ENCODE measurements at places on chromosomes 13 and 19. TPM values are rescaled to one million over a fixed set of nuclear protein-coding genes. Genes with fewer than 3 reads are reported as not detected.

CAPN12 gene
- 4.1 TPM for total RNA-seq

- DNase-seq: no peak
Measured at GRCh38 chr19:17646441-17646840, 41.7 kb downstream of the UNC13A start.

- DNase-seq: no peak
Measured at GRCh38 chr19:53904909-53905308, 4.2 kb upstream of the CACNG7 start.

- DNase-seq: no peak
Measured at GRCh38 chr13:38341149-38341692, 8.4 kb upstream of the UFM1 start.

ADGRE3 gene
- not detected for total RNA-seq

DNA sequence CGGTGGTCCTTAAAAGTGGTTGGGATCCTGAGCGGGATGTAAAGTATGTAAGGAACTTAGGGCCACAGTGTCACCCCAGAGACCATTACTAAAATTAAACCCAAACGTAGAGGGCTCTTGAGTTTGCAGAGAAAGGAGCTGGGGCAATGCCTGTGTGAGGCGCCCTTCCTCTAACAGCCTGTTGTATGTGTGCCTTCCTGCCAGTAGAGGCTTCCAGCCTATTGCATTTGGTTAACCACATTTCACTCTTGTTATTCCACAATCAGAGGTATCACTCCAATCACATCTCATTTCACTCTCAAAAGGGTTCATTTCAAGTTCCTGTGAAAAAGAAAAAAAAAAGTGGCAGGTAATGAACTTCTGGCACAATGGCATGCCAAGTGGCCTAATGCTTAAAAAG, 29.4 kb downstream of the DIAPH3 start:
- no peak for DNase-seq

WASF3 gene
- total RNA-seq: 177 TPM

DNA sequence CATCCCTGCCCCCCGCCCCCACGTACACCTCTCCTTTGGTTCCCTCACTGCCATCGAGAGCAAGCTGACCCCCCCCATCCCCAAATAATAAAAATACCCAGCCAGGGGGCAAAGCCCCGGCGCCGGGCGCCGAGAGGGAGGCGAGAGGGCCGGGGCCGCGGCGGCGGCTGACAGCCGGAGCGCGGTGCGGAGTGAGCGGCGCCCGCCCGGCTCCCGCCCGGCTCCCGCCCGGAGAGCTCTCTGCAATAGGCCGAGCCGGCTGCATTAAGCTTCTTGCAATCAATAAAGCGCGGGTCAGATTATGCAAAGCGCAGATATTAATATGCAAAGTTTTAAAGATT, 40.9 kb downstream of the DEDD2 start:
- no peak for DNase-seq

ELAVL3 gene
- total RNA-seq: 0.87 TPM

- DNase-seq: no peak
Measured at GRCh38 chr13:98298599-98298998, 121.5 kb upstream of the RNF113B start.

DNA sequence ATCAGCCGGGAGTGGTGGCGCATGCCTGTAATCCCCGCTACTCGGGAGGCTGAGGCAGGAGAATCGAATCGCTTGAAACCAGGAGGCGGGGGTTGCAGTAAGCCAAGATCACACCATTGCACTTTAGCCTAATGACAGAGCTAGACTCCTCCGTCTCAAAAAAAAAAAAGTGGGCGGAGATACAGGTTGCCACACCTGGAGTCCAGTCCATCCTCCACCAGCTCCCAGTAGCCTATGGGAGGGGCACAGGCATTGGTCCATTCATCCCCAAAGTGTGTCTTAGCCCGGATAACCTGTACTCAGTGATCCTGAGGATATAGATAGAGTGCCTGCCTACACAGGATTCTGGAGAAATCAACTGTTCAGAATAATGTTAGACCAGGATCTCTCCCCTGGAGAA, 3.4 kb upstream of the DOT1L start:
- no peak for DNase-seq

DNA sequence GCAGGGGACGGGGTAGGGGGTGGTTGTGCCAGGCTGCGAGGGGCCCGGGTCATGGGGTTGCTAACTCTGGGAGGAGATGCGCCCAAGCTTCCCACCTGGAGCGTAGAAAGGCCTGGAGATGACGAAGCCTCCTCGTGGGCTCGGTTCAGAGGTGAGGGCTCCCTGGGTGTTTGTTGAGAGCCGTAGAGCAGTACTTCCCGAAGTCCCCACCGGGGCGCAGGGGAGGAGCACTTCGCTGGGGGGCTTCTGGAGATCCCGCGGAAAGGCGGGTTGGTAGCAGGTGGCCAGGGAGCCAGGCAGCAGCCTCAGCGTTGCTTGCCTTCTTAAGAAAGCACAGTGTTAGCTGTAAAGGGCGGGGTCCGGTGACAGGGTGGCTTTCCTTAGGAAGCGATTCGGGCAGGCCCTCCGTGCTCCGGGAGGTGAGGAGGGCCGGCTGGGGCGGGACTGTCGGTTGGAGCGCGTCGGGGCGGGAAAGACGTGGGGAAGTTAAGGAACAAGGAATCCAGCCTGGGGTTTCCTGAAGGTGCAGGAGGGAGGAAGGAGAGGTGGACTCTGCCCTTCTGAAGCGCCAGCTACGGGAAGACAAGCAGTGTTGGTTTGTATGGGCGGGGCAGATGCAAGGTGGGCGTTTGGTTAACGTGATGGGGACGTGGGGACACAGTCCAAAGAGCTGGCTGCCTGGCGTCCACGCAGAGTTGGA, 3.3 kb downstream of the VSTM2B start:
- DNase-seq: no peak

ZNF560 gene
- total RNA-seq: not detected

DNA sequence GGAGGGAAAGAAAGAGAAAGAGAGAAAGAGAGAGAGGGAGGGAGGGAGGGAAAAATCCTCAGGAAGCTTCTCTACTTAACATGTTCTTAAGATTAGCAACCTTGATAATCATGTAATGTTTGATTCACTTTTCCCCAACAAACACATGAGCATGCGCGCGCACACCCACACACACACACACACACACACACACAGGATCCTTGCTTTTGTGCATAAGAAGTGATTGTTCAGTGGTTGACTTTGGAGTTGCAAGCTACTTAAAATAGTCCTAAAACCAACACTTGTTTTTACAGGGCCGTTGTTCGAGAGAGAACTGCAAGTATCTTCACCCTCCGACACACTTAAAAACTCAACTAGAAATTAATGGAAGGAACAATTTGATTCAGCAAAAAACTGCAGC, 100.0 kb upstream of the RAP2A start:
- DNase-seq: no peak

GRCh38 chr13:111262281-111262680, 58.2 kb upstream of the TEX29 start:
- no peak for DNase-seq

GRCh38 chr13:97367016-97367822, 66.8 kb upstream of the RAP2A start:
- DNase-seq: no peak

CYP2A6 gene
- not detected for total RNA-seq

- no peak for DNase-seq
Measured at GRCh38 chr13:99196466-99197116, 4.1 kb upstream of the UBAC2 start.

DNA sequence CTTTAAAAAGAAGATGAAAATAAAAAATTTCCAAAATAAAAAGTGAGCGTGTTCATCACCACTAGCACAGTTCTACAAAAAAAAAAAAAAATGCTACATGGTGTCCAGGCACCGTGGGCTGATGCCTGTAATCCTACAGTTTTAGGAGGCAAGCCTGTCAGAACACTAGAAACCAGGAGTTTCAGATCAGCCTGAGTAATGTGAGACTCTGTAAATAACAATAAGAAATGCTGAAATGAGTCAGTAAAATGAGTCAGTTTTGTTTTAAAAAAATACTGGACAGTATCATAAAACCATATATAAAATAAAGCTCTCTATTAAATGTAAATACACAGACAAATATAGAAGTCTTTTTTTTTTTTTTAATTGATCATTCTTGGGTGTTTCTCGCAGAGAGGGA, 30.0 kb downstream of the ZNF91 start:
- no peak for DNase-seq

DNA sequence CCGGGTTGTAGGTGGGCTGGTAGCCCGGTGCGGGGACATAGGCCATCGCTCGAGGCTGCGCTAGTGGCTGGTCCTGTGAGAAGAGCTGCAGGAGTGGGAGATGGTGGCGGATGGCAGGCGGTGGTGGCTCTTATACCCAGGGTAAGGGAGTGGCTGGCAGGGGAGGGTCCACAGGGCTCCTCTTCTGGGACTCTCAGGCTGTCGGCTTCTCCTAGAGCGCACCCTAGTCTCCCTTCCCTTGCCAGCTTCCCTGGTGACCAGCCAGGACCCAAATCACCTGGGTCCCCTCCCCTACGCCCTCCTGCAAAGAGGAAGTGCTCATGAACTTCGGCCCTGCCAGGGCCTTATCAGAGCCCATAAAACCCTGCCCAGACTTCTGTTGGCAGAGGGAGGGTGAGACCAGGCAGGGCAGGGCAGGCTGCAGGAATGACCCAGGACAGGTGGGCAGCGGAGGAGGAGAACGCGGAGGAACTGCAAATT, at the start of gene LGALS4:
Gene LGALS4 (minus strand): TSS at position 105 of the 480 bp plus-strand sequence. CDS start 59 bp downstream, at position 46.
- no peak for DNase-seq

GRCh38 chr13:99528547-99528946, 27.3 kb downstream of the TM9SF2 start:
- DNase-seq: no peak

DNA sequence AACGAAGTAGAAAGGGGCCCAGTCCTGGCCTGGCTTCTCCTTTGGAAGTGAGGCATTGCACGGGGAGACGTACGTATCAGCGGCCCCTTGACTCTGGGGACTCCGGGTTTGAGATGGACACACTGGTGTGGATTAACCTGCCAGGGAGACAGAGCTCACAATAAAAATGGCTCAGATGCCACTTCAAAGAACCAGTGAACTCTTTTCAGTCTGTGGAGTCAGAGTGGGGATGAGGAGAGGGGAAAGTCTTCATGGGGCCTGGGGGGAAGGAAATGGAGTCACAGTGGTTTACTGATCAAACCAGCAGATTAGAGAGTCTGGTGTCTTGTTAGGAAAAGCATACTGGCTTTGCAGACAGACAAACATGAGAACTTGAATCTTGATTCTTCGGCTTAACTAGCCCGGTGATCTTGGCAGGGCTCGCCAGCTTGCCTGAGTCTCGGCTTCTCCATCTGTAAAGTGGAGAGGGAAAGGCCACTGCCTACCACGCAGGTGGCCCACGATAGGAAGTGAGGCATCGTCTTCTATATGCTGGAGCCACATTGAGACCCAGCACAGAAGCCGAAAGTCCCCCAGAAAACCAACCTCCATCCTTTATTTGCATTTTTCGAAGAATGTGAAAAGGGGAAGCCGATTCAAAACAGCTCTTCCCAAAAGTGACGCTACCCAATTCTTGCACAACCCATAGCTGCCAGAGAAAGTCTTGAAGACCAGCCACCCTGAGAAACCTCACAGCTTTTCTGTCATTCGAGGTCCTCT, at the start of gene FFAR1:
Gene FFAR1 (plus strand): TSS at position 732 of the 759 bp plus-strand sequence. CDS start 3,650 bp downstream, outside the sequence.
- DNase-seq: no peak

GRCh38 chr13:29849731-29850212, 645 bp downstream of the UBL3 start:
- DNase-seq: peak; percentile 30

- DNase-seq: no peak
Measured at GRCh38 chr13:95304453-95304852, 3.2 kb upstream of the ABCC4 start.

CEACAM6 gene
- 0.31 TPM for total RNA-seq

GRCh38 chr13:22880741-22881720, 299.7 kb upstream of the SGCG start:
- no peak for DNase-seq

RGCC gene
- total RNA-seq: not detected

GRCh38 chr13:97130190-97130589, 91.9 kb upstream of the MBNL2 start:
- DNase-seq: no peak

GRCh38 chr19:30217461-30217860, 154.7 kb upstream of the ZNF536 start:
- DNase-seq: no peak

ZNF85 gene
- 25.4 TPM for total RNA-seq

DNA sequence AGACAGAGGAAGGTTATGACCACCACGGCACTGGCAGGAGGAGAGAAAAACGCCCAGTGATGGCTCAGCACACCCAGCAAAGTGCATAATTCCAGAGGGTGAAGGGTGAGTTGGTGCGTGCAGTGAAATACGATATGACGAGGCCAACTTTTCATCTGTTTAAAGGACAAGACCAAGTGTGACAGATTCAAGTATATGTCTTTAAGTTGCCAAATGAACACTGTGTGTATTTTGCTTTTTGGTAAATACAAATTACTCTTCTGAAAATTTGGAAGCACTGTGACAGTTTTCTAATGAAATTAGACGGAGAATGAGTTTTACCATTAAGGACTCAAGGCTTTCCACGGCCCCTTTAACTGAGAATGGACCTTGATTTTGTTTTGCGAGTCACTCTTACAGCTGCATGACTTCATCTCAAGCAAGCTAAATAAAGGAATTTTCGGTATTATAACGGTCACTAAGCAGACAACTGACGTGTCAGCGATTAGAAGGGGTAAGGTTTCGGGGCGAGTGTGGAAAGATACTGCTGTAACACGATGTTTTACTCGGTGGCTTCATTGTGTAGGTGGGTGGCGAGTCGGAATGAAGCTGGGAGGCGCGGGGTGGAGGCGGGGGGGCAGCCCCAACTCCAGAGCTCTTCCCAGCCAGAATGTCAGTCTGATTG, 22.8 kb downstream of the COL4A2 start:
- DNase-seq: no peak

KLK2 gene
- total RNA-seq: not detected

- no peak for DNase-seq
Measured at GRCh38 chr19:35345671-35346111, 2.0 kb upstream of the FFAR1 start.

DNA sequence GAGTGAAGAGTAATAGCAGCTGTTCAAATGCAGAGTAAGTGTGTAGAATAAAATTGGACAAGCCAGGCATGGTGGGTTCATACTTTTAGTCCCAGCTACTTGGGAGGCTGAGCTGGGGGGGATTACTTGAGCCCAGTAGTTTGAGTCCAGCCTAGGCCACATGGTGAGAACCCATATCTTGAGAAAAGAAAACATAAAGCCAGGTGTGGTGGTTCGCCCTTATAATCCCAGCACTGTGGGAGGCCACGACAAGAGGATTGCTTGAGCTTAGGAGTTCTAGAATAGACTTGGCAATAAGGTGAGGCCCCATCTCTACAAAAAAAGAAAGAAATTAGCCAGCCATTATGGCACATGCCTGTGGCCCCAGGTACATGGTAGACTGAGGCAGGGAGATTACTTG, 1241.1 kb downstream of the UQCRFS1 start:
- no peak for DNase-seq

GRCh38 chr19:45471931-45472562, 4.3 kb downstream of the FOSB start:
- DNase-seq: no peak

DNA sequence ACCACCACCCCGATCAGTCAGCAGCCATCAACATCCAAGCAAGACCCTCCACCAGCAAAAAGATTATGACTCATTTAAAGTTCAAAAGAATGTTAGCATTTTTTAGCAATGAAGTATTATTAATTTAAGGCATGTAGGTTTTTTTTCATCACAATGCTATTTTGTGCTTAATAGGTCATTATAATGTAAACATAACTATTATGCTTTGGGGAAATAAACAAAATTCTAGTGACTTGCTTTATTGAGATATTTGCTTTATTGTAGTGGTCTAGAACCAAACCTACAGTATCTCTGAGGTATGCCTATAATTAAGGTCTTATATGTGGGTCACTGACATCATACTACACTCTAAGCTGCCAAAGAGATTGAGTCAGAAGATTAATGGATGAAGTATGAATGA, 20.0 kb downstream of the KLF12 start:
- DNase-seq: no peak

MBOAT7 gene
- 91.5 TPM for total RNA-seq

All from progenitor cell of endocrine pancreas (in vitro differentiated cells).